ENCODE measurements at places on chromosomes 5 and 9.

- no peak for DNase-seq
These were observed 2.4 kb upstream of the STOM start for GRCh38 chr9:121372239-121373010.

- DNase-seq = no peak
These were observed 20.9 kb downstream of the GIN1 start for GRCh38 chr5:103098993-103099392.

- no peak for DNase-seq
These were observed 34.1 kb upstream of the CPLANE1 start for GRCh38 chr5:37283214-37283820.

DNA sequence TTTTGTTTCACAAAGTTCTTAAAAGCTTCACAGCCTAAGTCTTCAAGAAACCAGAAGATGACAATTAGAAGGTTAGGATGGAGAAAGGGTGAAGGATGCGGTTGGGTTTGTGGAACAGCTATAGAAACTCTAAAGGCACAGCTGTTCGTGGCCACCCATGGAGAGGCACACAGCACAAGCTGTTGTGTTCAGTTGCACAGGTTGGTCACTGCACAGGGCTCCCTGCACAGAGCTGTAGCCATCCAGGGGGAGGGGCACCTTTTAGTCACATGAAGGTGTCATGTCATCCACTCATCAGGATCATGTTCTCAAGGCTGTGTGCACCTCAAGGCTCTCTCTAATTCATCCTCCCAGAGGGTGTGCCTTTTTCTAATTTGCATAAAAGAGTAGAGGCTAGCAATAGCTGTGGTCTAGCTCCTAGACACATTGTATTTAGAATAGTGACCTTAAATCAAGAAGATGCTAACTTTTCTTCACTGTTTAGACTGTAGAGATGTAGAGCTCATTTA is 5.0 kb upstream of the RASGRF2 start:
- DNase-seq = no peak

DNA sequence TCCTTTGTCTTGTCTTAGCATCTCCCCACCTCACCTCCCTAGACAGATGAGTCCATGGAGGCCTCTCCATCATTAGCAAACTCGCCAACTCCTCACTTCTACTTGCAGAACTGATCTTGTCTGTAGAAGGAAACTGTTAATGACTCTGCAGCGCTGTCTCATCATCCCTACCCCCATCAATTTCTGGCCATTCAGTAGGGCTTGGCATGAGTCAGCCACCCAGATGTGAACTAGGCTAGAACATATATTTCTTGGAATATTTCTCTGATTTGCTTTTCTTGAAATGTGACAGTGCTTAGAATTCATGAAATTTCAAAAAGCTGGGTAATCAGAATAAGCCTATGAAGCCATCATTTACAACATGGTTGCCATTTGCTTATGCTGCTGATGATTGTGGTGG is 1125.0 kb upstream of the DMAC1 start:
- no peak for DNase-seq

Measured in neural crest cell (in vitro differentiated cells).